ENCODE measurements at places on chromosomes 13 and 19.

DNA sequence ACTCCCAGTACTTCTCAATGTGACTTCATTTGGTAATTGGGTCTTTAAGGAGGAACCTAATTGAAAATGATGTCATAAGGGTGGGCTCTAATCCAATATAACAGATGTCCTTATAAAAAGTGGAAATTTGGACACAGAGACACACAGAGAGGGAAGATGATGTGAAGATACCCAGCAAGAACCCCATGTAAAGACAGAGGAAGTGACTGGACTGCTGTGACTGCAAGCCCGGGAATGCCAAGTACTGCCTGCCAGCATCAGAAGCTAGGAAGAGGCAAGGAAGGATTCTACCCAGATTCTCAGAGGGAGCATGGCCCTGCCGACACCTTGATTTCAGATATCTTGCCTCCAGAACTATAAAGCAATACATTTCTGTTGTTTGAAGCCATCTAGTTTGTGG lies 239.3 kb downstream of the KCTD12 start:
- DNase-seq: no peak

DNA sequence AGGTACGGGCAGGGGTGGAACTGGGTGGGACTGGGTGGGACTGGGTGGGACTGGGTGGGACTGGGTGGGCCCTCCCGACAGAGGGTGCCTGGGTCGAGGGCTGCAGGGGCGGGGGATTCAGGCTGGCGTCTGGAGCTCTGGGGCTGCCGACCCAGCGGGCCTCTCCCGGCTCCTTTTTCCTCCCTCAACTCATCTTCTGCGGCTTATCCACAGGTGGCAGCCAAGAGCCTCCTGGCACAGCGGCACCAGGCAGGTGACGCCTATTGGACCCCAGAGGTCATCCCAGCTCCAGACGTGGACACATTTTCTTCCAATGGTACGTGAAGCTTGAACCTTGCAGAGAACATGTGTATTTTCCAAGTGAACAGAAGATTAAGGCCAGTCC lies 533 bp downstream of the ZNF544 start:
- DNase-seq: no peak

DNA sequence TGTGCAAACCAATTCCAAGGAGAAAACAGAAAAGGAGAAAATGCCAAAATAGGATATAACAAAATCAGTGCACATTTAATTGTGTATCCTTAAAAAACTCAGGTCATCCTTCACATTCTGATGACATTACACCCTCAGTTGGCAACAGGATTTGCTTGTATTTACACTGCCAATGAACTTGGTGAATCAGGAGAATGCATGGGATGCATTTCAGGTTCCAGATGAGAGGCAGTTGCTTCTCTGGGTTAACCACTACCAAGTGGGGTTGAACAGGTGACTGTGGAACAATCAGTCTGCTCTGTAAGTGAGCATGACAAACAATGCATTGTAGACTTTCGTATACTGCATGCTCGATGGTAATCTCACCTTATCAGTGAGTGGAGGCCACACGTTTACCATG lies 79.1 kb downstream of the STARD13 start:
- no peak for DNase-seq

DNA sequence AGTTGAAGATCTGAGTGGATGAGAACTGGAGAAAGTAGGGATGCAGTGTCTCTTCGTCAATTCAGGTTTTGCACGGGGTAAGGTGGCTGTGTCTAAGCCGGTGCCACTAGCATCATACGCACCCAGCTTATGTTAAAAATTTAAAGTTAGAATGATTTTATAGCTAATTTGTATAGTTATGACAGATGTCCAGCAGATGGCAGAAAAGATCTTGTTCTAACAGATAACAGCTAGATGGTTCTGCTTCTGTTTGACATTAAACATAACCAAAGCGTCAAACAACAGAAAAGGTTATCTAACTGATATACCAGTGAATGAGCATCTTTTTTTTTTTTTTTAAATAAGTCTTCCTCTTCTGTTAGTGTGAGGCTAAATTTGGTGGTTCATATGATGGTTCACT lies 18.8 kb upstream of the EDDM13 start:
- no peak for DNase-seq

GRCh38 chr13:60158321-60158801 lies 5.4 kb downstream of the DIAPH3 start:
- DNase-seq: no peak
